ENCODE measurements at places on chromosomes 7 and 10.

- DNase-seq: no peak
These were observed 542 bp downstream of the FBXL13 start for GRCh38 chr7:103073989-103074518.

DNA sequence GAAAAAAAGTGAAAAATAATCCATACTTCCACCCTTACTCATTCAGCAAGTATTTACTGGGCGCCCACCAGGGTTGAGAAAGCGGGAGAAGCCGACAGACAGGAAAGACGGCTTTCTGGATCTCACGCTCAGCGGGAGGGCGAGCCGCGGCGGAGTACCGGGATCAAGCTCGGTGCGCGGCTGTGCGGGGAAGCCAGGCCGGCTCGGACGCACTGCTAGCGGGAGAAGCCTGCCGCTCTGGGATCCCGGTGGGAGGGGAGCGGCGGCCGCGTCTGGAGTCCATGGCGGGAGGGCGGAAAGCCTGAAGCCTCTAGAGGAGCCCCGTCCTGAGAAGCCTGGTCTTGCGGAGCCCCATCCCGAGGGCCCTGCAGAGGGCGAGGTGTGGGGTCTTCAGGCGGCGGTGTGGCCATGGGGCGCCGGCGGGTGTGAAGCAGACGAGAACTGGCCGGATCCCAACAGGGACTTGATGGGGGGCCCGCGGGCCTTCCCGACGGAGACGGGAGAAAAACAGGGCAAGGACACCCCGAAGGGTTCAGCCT lies 82.9 kb downstream of the VIPR2 start:
- no peak for DNase-seq

DNA sequence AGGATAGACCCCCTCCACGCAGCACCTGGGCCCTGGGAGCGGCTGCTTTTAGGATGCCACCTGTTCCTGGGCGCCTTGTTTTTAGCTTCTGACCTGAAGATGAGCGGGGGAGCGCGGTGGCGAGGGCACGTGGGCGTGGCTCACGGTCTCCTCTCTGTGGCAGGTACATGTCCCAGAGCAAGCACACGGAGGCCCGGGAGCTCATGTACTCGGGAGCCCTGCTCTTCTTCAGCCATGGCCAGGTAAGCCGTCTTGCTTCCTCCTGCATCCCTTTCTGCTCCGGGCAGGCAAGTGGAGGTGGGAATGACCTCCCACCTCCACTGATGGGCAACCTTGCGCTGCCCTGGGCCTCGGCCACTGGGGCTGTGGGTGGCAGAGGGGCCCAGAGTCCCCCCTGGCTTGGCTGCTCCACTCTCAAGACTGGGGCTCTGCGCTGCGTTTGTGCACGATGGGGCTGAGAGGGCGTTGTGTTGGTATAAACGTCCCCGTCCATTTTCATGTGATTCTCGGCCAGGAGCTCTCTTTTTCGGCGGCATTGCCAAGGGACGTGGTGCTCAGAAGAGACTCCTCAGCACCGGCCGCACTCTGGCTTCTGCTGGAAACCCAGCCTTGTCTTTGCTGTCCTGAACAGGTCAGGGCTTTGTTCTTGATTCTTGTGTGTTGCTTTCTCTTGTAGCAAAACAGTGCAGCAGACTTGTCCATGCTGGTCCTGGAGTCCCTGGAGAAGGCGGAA lies 9.7 kb downstream of the GET4 start:
- no peak for DNase-seq

- DNase-seq: no peak
These were observed 284.6 kb upstream of the ANKRD30A start for GRCh38 chr10:36840788-36841187.

DNA sequence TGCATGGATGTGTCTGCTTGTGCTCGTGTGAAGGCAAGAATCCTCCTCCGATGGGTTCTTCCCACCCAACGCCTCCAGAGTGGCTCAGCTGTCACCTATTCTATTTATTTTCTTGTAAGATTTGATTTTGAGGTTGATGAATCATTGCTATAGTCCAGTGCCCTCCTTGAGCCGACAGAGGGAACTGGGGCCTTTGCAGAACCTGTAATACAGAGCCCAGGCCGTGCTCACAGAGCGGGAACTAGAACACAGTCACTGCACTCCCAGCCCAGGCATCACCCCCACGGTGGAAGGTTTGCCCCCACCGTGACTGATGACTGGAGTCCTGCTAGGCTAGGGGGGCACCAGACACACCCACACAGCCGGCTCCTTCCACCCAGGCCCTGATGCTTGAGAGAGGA lies 2.0 kb downstream of the RARRES2 start:
- DNase-seq: no peak

DNA sequence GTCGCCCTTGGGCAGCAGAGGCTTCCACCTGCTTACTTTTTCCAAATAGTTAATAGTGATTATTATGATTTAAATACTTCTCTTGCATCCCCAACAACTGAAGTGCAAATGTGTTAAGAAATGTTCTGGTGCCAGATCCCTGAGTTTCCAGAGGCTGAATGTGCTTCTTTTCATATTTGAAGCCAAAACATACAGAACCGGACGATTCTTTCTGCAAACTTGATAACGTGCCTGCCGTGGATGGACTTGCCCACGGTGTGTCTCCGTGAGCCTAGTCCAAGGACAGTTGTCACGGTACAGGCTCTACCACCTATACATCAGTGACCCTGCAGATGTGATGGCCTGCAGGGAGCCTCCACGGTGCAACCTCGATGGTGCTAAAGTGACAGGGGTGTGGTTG lies 198.6 kb upstream of the LYZL2 start:
- DNase-seq: no peak

Data from activated CD8-positive, alpha-beta memory T cell treated with anti-CD3 and anti-CD28 coated beads, Interleukin-2, amount 10 ng/mL, durations not matched to agents 7 days and 5 days (primary cell).